ENCODE measurements at places on chromosomes 16 and 17. TPM values are rescaled to one million over a fixed set of nuclear protein-coding genes. Genes with fewer than 3 reads are reported as not detected.

Gene OTOP3
- total RNA-seq: not detected

DNA sequence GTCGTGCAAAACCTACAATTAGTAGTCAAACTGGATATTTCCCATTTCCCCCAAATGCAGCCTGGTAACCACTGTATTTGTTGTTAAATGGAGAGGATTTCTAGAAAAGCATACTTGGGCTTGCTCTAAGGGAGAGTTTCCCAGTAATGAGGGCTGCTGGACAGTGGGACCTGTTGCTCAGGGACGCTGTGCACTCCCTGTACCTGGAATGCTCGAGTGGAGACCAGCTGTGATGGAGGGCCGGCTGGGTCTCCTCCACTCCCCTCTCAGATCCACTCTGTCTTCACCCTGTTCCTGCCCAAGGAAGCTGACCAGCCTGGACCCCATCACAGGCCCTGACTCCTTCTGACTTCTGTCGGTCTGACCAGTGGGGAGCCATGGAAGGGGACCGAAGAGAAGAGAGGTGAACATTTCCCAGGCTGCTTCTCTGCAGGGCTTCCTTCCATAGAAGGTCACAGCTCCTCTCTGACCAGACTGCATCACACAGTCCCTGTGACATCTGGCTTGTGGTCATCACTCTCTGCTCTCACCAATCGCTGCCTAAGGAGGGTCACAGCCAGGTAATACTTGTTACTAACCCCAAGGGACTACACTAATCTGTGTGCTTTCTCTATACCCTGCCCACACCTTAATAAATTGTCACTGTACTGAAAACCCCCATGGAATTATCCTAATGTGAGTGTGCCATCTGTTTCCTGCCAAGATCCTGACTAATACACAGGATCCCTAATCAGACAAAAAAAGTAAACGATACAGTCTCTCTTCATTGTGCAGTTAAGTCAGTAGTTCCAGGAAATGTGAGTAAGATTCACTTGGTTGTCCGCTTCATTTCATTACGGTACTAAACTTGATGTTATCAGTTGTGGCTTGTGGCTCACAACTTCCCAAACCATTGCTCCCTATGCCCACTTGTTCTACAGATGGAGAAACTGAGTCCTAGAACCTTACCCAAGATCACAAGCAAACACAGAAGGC is 102.4 kb downstream of the CCT6B start:
- H3K4me3 ChIP-seq: no peak overlapping the region
- H3K4me1 ChIP-seq: no peaks in the 10 kb centered on the region
- no peaks in the 10 kb centered on the region for H3K36me3 ChIP-seq
- peaks cover 27% of the 10 kb centered on the region for H3K27me3 ChIP-seq
- no peak overlapping the region for H3K27ac ChIP-seq
- no peak for DNase-seq

GRCh38 chr16:88883117-88883895 is 16.8 kb upstream of the PABPN1L start:
- no peaks in the 10 kb centered on the region for H3K36me3 ChIP-seq
- H3K27ac ChIP-seq: no peak overlapping the region
- DNase-seq: no peak
- no peaks in the 10 kb centered on the region for H3K4me1 ChIP-seq

Gene COPZ2
- 4.1 TPM for total RNA-seq

- DNase-seq: peak; percentile 94
- no peaks in the 10 kb centered on the region for H3K27me3 ChIP-seq
- H3K36me3 ChIP-seq: no peaks in the 10 kb centered on the region
- no peak overlapping the region for H3K27ac ChIP-seq
Observed at GRCh38 chr16:4402439-4403132, 13.8 kb downstream of the CORO7 start.

GRCh38 chr16:67240506-67240905 is 6.8 kb downstream of the FHOD1 start:
- no peak for DNase-seq
- H3K36me3 ChIP-seq: peaks cover 12% of the 10 kb centered on the region
- no peak overlapping the region for H3K27ac ChIP-seq
- peaks cover 22% of the 10 kb centered on the region for H3K4me1 ChIP-seq

- peaks cover 12% of the 10 kb centered on the region for H3K4me1 ChIP-seq
- no peak overlapping the region for H3K27ac ChIP-seq
- peaks cover 9% of the 10 kb centered on the region for H3K27me3 ChIP-seq
Observed at GRCh38 chr16:48623304-48624016, 13.5 kb upstream of the N4BP1 start.

Gene IL17C
- total RNA-seq: 0.23 TPM

DNA sequence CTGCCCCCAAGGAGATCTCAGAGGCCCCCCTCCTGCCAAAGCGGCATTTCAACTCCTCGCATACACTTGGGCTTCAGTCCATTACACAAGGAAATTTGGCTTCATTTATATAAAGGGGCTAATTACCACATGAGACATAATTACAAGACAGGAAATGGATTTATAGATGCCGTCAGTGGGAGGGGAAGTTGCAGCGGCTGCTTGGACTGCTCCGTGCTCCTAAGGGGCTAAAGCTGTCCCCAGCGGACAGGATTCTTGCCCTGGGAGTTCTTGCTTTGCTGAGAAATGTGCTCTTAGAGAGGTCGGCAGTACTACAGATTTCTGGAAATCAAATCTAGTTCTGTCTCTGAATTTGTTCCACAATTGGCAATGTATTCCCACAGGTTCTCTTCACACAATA is 57.2 kb upstream of the NLK start:
- H3K4me1 ChIP-seq: peaks cover under 1% of the 10 kb centered on the region
- H3K27ac ChIP-seq: no peak overlapping the region
- H3K4me3 ChIP-seq: no peak overlapping the region
- H3K27me3 ChIP-seq: peaks cover 8% of the 10 kb centered on the region
- no peaks in the 10 kb centered on the region for H3K36me3 ChIP-seq

GRCh38 chr17:79331492-79331891 is 256.9 kb downstream of the ENGASE start:
- no peak overlapping the region for H3K4me3 ChIP-seq
- H3K36me3 ChIP-seq: no peaks in the 10 kb centered on the region
- H3K27ac ChIP-seq: no peak overlapping the region
- H3K4me1 ChIP-seq: no peaks in the 10 kb centered on the region

Gene CPHXL2
- not detected for total RNA-seq

DNA sequence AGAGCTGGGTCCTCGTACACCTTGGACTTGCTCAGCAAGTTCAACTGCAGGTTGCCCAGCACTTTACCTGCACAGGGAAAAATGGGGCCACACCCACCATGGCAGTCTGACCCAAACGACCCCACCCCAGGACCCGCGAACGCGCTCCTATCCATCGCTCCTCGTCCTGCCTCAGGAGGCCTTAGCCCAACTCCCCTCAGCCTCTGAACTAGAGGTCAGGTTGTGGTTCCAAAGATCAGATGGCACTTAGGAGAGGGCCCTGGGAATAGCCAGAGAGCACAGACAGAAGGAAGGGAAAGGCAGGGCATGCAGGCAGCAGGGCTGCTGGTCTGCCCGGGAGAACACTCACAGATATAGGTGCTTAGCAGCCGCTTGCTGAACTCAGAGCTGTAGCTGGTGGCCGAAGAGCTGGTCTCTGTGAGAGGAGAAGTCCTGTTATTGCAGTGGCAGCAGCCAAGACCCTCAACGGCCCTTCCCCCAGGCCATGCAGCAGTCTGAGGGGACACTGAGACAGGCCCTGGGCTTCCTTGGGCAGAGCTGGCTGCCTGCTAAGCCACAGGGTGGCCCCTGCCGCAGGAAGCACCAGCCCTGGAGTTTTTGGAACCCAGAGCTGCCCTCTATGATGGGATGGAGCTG is 6.9 kb downstream of the ZACN start:
- H3K27me3 ChIP-seq: peaks cover 14% of the 10 kb centered on the region
- peaks cover 3% of the 10 kb centered on the region for H3K36me3 ChIP-seq
- H3K4me1 ChIP-seq: peaks cover 6% of the 10 kb centered on the region
- H3K27ac ChIP-seq: no peak overlapping the region
- no peak for DNase-seq

GRCh38 chr16:88939972-88940861 is 36.8 kb downstream of the CBFA2T3 start:
- no peaks in the 10 kb centered on the region for H3K36me3 ChIP-seq
- no peak overlapping the region for H3K4me3 ChIP-seq
- DNase-seq: no peak
- H3K4me1 ChIP-seq: no peaks in the 10 kb centered on the region

DNA sequence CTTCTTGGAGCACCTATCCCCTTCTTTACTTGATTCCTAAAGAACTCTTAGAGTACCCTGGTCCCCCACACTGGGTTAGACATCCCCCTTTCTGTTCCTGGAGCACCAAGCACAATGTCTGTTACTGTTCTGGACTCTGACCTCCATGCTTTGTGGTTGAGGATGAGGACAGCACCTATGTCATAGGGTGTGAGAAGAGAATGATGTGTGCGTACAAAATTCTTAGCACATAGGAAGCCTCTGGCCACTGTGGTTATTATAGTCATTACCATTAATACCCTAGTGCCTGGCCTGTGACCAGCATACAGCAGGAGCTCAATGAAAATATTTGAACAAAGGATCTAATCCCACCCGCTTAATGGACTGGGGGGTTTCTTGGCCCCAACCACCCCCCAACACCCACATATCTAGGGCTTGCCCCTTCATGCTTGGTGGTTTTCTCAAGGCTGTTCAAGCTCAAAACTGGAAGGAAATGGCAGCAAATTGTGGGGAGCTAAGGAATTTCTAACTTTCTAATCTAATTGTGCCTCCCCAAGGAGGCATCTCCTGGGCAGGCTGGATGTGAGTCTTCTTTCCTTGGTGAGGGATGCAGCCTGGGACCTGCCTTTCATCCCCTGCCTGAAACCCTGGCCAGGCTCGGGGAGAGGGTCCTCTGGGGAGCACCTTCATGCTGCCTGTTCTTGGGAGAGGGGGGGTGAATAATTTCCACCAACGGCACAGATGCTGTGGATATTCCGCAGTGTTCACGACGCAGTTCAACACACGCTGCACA is 1.5 kb upstream of the CMIP start:
- peak overlapping the region; percentile 91 for H3K4me3 ChIP-seq
- no peaks in the 10 kb centered on the region for H3K36me3 ChIP-seq
- no peak for DNase-seq
- H3K27me3 ChIP-seq: peaks cover 48% of the 10 kb centered on the region

- H3K4me1 ChIP-seq: peaks cover 26% of the 10 kb centered on the region
- H3K27me3 ChIP-seq: no peaks in the 10 kb centered on the region
- no peak for DNase-seq
- no peak overlapping the region for H3K4me3 ChIP-seq
- peak overlapping the region; percentile 65 for H3K27ac ChIP-seq
Observed at GRCh38 chr17:80872001-80872500, 119.6 kb upstream of the CHMP6 start.

Gene MT4
- not detected for total RNA-seq

DNA sequence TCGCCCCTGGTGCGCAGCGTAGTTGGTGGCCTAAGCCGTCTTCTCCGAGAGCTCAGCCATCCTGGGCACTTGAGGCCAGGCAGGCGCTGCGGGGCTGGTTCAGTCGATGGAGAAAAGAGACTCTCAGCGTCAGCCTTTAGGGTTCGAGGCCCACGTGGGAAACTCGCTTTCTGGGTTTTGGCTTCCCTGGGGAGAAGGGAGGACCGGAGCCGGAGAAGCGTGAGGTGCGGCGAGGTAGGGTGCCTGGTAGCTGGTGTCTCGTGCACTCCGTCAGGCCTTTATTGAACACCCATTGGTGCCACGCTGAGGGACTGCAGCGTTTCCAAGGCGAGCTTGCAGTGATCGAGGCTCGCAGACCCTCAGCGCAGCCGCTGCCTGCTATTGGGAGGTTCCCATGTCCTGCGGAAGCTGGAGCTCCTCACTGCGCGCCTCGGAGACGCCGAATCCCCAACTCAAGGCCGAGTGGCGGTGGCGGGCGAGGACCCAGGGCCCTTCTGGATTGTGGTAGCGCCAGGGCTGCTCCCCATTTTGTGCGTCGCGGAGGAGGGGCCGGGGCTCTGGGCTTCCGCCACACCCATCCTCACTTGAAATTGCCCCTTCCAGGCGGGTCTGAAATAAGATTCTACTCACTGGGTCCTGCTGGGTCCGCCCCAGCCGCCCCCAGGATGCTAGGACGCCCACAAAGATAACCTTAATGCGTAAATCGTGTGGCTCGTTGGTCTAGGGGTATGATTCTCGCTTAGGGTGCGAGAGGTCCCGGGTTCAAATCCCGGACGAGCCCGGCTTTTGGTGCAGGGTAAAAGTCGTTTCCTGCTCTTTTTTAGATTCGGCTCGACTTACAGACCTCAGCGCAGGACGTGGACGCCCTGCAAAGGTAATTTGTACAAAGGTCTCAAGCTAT is 1.2 kb downstream of the OR1F1 start:
- H3K27me3 ChIP-seq: peaks cover 93% of the 10 kb centered on the region
- peaks cover 1% of the 10 kb centered on the region for H3K36me3 ChIP-seq
- peak overlapping the region; percentile 98 for H3K4me3 ChIP-seq
- no peak overlapping the region for H3K27ac ChIP-seq
